ENCODE measurements at places on chromosomes 4 and X.
A peak's percentile ranks its signal among the peaks of the same experiment; 100 is the strongest.

GRCh38 chr4:108751321-108751720 lies 11.5 kb downstream of the ETNPPL start:
- no peak for DNase-seq

DNA sequence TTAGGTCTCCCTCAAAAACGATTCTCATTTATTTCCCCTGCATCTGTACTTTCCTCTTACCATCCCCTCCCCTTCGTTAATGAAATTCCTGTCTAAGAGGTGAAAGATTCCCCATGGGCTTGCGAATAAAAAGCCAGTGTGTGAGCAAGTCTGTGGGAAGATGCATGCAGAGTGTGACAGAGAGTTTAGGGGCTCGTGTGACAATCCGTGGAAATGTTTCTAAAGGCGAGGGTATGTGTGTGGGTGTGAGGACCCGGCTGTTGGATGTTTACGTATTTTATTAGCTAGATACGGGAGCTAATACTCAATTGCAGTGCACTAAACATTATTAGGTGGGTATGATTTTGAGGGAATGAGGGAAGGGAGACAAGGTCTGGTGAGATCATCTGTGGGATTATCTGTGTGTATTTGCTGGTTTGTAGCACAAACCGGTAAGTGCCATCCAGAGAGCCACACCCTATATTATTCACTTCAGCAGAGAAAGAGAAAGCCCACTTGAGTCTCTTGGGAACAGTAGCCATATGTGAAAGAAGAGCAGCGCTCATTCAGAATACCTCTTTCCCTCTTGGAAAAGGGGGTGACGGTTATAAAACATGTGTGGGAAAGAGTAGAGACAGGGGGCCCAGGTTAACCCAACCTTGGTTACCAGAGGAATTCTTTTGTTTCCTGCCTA lies 893 bp upstream of the HOPX start:
- DNase-seq: no peak

DNA sequence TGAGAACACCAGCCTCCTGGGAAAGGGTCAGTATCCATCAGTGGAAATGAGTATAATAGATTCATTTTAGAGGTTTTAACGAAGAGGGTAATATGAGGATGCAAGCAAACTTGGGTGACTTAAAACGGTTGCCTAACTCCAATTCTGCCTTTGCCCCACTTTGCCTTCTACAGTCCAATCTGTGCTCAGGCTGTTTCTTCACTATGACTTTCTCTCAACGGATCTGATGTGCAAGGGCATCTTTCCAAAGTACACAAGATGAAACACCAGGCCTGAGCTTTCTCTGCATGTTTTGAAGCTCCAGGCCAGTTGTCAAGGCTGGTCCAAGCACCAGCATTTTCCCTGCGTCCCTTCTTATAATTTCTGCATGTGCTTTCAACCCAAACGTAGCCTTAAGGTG lies 68.0 kb upstream of the TMEM164 start:
- no peak for DNase-seq

- DNase-seq: no peak
Measured at GRCh38 chrX:38831949-38832348, 30.7 kb downstream of the MID1IP1 start.

DNA sequence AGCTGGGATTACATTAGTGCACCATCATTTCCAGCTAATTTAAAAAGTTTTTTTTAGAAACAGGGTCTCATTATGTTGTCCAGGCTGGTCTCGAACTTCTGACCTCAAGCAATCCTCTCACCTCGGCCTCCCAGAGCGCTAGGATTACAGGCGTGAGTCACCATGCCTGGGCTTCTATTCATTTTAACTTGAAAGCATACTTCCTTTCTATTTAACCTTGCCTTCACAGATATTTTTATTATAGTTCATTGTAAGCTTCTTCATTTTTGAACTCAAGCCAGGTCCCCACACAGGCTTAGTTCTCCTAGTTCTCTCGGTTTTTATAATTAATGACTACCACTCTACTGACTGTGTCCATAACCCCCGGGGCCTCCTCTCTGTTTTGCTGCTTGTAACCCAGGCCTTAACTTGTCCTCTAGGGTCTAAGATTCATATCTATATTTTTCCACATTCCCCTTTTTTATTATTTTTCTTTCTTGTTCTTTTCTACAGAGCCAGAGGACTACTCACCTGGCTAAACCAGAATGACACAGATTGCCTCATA lies 50.7 kb downstream of the SNX12 start:
- peak; percentile 15 for DNase-seq

DNA sequence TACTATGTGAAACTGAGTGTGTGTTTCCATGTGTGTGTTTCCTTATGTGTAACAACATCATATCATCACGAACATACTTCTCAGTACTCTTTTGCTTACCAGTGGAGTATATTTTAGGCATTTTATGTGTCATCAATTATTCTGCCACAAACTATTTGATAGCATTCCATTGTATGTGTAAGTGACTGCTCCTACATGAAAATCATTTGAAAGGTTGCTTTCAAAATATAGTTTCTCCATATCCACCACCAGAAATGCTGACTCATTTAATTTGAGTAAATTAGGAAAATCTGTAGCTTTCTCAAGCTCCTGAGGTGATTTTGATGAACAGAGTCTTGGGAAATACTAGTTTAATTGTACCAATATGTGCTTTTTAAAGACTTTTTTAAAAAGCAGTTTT lies 376.2 kb downstream of the PCDH18 start:
- peak; percentile 95 for DNase-seq

DNA sequence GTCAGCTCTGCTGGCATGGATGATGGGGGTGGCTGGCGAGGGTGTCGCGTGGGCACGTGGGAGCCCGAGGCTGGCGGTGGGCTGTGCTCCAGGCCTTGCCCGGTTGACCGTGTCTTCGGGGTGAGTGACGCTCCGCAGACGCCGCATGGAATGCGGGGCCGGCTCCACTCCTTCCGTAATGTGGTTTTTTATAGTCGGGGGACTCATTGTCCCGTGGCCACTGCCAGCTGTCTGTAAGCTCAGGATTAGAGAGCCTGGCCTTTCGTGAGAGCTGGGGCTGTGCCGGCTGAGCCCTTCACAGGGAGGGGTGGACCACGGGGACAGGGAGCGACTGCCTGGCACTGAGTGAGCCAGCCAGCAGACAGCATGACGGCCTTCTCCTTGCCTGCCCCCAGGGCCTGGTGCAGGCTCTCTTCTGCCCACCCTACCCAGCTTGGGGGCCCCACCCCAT lies 20.4 kb downstream of the DOK7 start:
- DNase-seq: peak; percentile 28

GRCh38 chr4:105808750-105809041 lies 86.6 kb upstream of the NPNT start:
- DNase-seq: peak; percentile 74

DNA sequence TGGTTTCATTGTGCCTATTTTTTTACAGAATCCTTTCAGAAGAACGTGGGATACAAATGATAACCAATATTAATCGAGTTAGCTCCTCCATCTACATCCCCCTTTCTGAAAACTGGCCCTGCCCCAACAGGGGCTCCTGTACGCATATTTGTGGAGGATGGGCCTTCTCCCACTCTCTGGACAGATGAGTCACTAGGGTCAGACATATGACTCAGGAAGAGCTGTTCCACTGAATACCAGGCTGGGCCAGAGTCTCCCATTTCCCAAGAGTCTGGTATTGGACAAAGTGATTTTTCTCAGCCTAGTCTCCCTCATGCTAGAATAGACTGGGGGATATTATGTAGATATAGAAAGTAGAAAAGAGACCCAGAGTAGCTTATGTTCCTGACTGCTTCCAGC lies 142.4 kb downstream of the TSPAN5 start:
- peak; percentile 88 for DNase-seq

GRCh38 chrX:40122487-40122886 lies 24.7 kb upstream of the BCOR start:
- no peak for DNase-seq

DNA sequence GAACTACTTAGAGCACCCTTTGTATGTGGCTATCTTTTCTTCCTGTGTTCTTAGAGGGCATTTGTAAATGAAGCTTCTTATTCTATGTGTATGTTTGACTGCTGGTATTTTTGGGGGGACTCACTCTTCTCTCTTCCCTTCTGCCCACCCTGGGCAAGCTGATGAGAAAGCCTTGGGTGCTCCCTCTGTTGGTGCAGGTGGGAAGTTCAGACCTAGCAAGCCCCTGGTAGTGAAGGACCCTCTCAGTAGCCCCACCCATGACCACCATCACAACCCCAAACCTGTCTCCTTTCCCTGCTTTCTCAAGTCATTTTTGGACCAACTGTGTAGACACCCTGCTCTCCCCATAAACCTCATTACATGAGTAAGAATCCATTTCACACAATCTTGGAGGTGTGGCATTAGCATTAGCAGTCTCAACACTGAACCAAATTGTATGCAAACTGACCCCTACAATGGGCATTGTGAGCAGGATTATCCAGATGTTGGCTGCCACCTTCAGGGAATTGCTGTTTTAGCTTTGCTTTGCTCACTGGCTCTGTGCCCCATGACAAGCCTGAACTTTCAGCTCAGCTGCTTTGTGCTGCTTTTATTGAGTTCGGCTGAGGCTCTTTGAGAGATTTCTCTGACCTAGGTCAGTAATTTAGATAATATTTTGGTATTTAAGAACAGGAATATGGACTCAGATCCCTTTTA lies 27.9 kb downstream of the TRIM61 start:
- no peak for DNase-seq

DNA sequence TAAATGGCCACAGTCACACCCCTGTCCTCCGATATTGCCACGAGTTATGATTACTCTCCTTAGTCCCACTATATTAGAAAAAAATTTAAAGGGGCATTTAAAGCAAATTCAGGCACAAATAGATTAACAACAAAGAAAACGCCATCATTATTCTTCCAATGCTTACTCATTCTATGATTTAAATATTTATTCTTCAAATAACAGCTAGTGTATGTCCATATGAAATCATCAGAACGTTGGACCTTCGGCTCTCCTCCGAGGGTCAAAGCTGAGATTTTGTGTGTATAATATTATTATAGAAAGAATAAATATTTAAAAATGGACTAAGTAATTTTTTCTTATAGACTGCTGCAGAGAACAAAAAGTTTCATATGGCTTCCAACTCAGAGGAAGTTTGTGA lies 122.9 kb downstream of the MAML3 start:
- no peak for DNase-seq

DNA sequence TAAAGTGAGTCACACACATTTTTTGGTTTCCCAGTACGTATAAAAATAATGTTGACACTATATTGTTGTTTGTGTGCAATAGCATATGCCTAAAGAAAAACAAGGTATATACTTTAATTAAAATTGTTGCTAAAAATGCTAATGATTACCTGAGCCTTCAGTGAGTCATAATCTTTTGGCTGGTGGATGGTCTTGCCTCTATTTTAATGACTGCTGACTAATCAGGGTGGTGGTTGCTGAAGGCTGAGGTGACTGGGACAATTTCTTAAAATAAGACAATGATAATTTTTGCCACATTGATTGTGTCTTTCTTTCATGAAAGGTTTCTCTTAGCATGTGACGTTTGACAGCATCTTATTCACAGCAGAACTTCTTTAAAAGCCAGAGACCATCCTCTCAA lies 21.0 kb upstream of the ANXA10 start:
- no peak for DNase-seq

DNA sequence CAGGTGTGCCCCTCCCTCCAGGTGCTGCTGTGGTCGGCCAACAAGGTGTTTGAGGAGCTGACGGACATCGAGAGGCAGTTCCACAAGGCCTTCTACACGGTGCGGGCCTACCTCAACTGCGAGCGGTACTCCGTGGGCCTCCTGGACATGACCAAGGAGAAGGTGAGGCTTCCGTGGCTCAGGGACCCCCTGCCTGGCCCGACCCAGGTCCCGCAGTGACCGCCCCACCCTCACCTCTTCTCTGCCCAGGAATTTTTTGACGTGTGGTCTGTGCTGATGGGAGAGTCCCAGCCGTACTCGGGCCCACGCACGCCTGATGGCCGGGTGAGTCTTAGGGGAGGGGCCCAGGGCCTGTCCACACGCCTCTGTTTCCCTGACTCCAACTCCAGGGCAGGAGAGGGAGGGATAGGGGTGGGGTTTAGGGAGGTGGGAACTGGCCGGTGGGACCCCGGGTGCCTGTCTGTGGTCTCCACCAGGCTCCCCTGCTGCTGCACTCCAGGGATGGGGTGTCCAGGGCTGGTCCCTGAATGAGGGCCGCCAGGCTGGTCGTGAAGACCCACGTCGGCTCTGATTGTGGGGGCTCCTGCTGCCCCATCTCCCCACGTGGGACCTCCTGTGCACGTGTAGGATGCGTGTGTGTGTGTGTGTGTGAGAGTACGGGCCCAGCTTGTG lies 20.1 kb downstream of the ATP5ME start:
- DNase-seq: no peak

DNA sequence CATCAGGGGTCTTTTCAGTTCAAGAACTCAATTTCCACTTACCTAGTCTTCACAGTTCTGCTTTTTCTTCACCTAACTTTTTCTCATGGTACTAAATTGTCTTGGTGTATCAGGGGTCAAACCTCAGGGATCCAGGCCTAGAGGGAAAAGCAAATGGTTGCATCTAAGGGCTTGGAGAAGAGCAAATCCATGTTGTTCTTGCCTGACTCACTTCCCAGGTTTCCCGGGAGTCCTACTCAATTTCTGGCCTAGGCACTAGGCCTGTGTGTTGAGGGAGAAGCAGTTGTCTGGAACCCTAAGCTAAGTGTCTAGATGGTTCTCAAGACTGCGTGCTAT lies 191.9 kb upstream of the STK26 start:
- no peak for DNase-seq

- DNase-seq: no peak
Measured at GRCh38 chrX:21167011-21167410, 207.2 kb upstream of the CNKSR2 start.

DNA sequence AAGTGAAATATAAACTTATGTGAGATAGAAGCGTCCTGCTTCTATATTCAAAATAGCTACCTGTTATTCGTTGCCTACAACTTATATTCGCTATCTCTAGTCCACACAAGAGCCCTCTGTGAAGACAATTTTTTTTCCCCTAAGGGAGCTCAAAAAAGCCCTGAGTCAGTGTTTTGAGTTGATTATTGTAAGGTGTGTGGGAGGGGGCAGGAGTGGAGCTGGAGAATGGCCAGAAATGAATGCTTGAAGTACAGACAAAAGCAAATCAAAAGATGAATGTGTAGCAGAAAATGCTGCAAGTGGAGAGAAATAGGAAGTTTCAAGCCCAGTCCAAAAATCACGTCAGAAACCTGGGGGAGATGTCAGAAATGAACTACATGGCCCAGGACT lies 655.0 kb upstream of the LCORL start:
- no peak for DNase-seq

DNA sequence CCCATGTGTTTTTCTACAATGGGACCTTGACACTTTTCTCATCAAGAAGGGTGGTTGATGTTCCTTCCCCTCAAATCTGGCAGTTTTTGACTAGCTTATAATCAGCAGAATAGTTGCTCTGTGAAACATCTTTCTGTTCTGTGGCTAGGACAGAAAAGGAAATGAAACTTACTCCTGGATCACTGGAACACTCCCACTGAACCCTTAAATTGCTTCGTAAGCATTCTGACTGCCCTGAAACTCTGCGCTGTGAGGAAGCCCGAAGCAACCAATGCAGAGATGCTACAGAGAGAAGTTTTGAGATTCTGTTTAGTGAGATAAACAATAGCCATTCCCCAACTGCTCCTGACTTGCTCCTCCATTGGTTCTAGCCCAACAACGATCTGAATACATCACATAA lies 602.2 kb downstream of the CENPC start:
- no peak for DNase-seq
